Activated CD8-positive, alpha-beta T cell treated with anti-CD3 and anti-CD28 coated beads, Interleukin-2, amount 10 ng/mL, durations not matched to agents 7 days and 5 days (primary cell): ENCODE measurements at places on chromosomes 2 and 18. TPM values are rescaled to one million over a fixed set of nuclear protein-coding genes. Genes with fewer than 3 reads are reported as not detected.
A peak's percentile ranks its signal among the peaks of the same experiment; 100 is the strongest.

The G6PC2 gene
- not detected for total RNA-seq

DNA sequence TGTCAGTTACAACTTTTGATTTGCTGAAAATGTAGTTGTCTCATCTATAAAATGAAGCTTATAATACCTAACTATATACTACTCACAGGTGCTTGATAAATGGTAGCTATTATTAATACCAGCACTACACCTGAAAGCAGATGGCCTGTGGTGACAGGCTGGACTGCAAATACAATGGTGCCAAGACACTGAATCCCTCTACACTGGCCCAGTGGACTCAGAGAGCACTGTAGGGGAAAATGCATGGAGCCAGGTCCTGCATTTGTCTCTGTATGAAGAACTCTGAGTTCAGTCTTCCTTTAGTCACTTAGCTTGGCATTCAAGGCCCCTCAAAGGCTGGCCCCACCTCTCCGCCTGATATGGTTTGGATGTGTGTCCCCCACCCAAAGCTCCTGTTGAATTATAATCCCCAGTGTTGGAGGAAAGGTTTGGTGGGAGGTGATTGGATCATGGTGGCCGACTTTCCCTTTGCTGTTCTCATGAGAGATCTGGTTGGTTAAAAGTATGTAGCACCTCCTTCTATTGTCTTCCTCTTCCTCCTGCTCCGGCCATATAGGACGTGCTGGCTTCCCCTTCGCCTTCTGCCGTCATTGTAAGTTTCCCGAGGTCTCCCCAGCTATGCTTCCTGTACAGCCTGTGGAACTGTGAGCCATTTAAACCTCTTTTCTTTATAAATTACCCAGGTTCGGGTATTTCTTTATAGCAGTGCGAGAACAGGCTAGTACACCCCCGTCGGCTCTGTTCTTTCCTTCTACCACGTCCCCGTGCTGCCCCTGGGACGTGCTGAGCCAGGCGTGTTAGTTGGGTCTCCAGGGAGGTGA is 11.1 kb upstream of the NTSR2 start:
- H3K27ac ChIP-seq, result no peak overlapping the region
- DNase-seq, result no peak
- H3K4me1 ChIP-seq, result peaks cover 7% of the 10 kb centered on the region
- peaks cover 35% of the 10 kb centered on the region for H3K27me3 ChIP-seq
- H3K4me3 ChIP-seq, result no peak overlapping the region

DNA sequence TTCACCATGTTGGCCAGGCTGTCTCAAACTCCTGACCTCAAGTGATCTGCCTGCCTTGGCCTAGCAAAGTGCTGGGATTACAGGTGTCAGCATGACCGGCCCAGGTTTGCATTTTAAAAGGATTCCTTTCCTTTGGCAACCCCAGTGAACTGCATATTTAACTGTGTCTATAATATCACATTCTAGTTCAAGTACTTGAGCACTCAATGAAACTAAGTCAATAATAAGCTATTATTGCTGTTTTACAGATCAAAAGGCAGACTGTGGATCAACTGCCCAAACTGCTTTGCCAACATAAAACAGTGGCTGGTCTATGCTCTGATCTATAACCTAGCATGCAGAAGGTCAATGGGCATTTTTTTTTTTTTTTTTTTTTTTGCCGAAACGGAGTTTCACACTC is 144.5 kb downstream of the USP34 start:
- no peak overlapping the region for H3K27ac ChIP-seq
- peaks cover 35% of the 10 kb centered on the region for H3K36me3 ChIP-seq
- H3K27me3 ChIP-seq, result no peaks in the 10 kb centered on the region
- H3K4me3 ChIP-seq, result no peak overlapping the region
- H3K4me1 ChIP-seq, result peaks cover 20% of the 10 kb centered on the region

DNA sequence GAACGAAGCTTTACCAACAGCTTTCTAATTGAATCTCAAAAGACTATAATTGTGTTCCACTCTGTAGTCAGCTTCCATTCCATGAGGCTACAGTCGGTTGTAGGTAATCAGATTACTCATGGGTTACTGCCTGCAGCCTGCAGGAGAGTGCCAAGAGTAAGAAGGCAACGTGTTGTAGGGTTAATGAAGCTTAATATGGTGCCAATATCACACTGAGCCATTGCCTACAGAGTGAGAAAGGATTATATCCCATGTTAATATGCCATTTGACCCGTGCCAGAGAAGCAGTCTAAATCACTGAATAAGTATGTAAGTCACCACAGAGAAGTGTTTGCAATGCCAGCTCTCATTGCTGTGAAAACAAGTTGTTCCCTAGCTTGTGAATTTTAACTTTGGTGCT is 734.5 kb upstream of the ACVR2A start:
- H3K4me1 ChIP-seq, result no peaks in the 10 kb centered on the region
- no peaks in the 10 kb centered on the region for H3K27me3 ChIP-seq
- DNase-seq, result no peak
- H3K4me3 ChIP-seq, result no peak overlapping the region
- no peak overlapping the region for H3K27ac ChIP-seq
- no peaks in the 10 kb centered on the region for H3K36me3 ChIP-seq

GRCh38 chr2:9174771-9175437 is 31.7 kb upstream of the ASAP2 start:
- H3K27me3 ChIP-seq, result peaks cover 8% of the 10 kb centered on the region
- DNase-seq, result no peak
- no peaks in the 10 kb centered on the region for H3K4me1 ChIP-seq
- H3K27ac ChIP-seq, result no peak overlapping the region

The XDH gene
- total RNA-seq, result not detected

GRCh38 chr2:105797298-105797819 is 52.6 kb downstream of the NCK2 start:
- peak; percentile 75 for DNase-seq
- H3K4me1 ChIP-seq, result peaks cover 90% of the 10 kb centered on the region
- no peaks in the 10 kb centered on the region for H3K27me3 ChIP-seq
- H3K36me3 ChIP-seq, result peaks cover 39% of the 10 kb centered on the region
- peak overlapping the region; percentile 97 for H3K27ac ChIP-seq

The SNORC gene
- total RNA-seq, result 2.2 TPM
